ENCODE measurements at places on chromosomes 7 and 10. TPM values are rescaled to one million over a fixed set of nuclear protein-coding genes. Genes with fewer than 3 reads are reported as not detected.

Gene PNLIPRP3
- total RNA-seq = not detected

Gene POU6F2
- total RNA-seq = 7.5 TPM

Gene PNLIP
- not detected for total RNA-seq

Gene RNLS
- total RNA-seq = 8.1 TPM

Gene PRKCQ
- 2.2 TPM for total RNA-seq

Gene PIP
- not detected for total RNA-seq

Gene FAM185A
- 27.2 TPM for total RNA-seq

Gene ADRA2A
- total RNA-seq = 34.7 TPM

Gene HSPA14
- total RNA-seq = 13.5 TPM

Gene INA
- 199 TPM for total RNA-seq

Gene CCL26
- not detected for total RNA-seq

Gene CHCHD2
- 137 TPM for total RNA-seq

Gene RBM20
- 2.5 TPM for total RNA-seq

Gene ADAM22
- 121 TPM for total RNA-seq

Gene FBXL15
- 9.4 TPM for total RNA-seq

Gene OR2A42
- total RNA-seq = under 0.01 TPM

Gene PHKG1
- total RNA-seq = 4.4 TPM

Gene EMX2
- 3.1 TPM for total RNA-seq

Gene SEPTIN7
- 270 TPM for total RNA-seq

Gene ZNF239
- total RNA-seq = 19.4 TPM

Gene LRMDA
- 0.94 TPM for total RNA-seq

Gene PTPRZ1
- total RNA-seq = 523 TPM

Gene MMD2
- 2.2 TPM for total RNA-seq

Gene HNRNPF
- total RNA-seq = 85.4 TPM

Gene KLF14
- not detected for total RNA-seq

Gene LIPF
- total RNA-seq = not detected

Gene ERVW-1
- not detected for total RNA-seq

Gene SEMA3A
- total RNA-seq = 41.3 TPM

Gene OPN4
- total RNA-seq = not detected

Gene GJD4
- not detected for total RNA-seq

Gene CYP2W1
- total RNA-seq = not detected

Gene EIF5AL1
- not detected for total RNA-seq

Gene FAM221A
- total RNA-seq = 16.9 TPM

Gene CDHR1
- 5.3 TPM for total RNA-seq

Gene LHPP
- total RNA-seq = 8.1 TPM

Gene CACNB2
- total RNA-seq = 35.1 TPM

Gene LIPJ
- total RNA-seq = 3.8 TPM

Gene RAMP3
- total RNA-seq = 8.1 TPM

Gene SRRM3
- total RNA-seq = 16.9 TPM

Measured in parietal lobe (tissue), 2 donors.